ENCODE measurements at places on chromosomes 7 and 10.

DNA sequence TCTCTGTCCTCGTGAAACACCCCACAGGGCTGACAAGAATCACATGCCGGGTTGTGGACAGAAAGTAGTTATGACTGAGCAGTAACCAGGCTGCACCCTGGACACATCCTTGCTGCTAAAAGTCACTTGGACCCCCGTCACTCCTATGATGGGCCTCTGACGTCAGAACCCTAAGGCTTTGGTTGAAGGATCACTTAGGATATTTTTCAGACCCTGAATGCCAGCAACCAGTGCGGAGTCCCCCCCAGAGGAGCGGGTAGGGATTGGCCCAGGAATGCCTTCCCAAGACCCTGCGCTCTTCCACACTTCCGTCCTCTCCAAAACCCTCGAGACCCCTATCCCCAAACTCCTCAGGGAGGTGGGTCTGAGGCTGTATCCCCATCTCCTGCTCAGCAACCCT lies 52.1 kb downstream of the CFAP46 start:
- DNase-seq, result no peak

GRCh38 chr10:113959383-113959760 lies 84.3 kb upstream of the ADRB1 start:
- no peak for DNase-seq

DNA sequence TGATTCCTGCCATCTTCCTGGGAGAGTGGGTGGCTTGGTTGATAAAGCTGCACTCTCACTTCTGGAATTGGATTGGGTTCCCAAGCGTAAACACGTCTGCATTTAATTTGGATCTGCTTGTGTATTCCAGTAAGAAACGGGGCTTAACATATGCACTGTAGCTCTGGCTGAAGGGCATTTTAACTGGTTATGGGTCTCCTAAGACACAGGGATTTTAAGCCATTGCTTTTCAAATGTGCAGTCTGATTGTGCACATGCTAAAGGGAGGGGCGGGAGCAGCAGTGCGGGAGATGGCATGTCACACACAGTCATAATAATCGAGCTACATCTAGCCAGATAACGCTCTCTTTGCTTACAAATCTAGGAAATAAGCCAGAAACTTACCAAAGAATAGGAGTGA lies 247.3 kb upstream of the LYZL1 start:
- DNase-seq, result no peak

DNA sequence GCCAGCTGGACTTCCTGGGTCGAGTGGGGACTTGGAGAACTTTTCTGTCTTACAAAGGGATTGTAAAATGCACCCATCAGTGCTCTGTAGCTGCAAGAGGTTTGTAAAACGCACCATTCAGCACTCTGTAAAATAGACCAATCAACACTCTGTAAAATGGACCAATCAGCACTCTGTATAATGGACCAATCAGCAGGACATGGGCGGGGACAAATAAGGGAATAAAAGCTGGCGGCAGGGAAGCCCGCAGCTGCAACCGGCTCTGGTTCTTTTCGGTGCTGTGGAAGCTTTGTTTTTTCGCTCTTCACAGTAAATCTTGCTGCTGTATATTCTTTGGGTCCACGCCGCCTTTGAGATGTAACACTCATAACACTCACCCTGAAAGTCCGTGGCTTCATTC lies 151.9 kb downstream of the GALNT17 start:
- DNase-seq, result no peak

DNA sequence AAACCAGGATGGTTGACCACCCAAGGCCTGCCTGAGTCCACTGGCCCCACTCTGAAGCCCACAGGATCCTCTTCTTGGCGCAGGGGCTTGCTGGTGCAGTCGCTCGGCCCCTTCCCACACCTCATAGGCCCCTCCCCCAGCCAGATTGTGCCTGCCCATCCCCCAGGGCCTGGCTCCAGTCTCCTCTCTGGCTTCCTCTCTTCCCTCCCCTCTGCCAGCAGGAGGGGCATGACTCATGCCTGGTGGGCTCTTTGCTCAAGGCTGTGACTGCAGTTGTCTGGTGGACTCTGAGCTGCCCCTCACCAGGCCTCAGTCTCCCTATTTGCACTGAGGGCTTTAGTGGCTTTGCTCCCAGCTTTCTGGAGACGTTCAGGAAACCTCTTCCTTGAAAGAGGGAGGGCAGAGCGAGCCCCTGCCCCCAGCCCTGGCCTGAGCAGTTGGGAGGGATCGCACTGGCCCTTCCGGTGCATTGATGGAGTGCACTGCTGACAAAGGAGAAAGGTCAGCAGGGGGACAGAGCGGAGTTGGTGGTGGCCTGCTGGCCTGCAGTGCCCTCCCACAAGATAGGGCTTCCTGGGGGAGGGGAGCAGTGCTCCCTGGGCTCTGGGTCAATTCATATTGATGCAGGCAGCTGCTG lies 60.7 kb downstream of the ZMIZ1 start:
- no peak for DNase-seq

GRCh38 chr7:14886533-14886932 lies 16.0 kb downstream of the DGKB start:
- no peak for DNase-seq

DNA sequence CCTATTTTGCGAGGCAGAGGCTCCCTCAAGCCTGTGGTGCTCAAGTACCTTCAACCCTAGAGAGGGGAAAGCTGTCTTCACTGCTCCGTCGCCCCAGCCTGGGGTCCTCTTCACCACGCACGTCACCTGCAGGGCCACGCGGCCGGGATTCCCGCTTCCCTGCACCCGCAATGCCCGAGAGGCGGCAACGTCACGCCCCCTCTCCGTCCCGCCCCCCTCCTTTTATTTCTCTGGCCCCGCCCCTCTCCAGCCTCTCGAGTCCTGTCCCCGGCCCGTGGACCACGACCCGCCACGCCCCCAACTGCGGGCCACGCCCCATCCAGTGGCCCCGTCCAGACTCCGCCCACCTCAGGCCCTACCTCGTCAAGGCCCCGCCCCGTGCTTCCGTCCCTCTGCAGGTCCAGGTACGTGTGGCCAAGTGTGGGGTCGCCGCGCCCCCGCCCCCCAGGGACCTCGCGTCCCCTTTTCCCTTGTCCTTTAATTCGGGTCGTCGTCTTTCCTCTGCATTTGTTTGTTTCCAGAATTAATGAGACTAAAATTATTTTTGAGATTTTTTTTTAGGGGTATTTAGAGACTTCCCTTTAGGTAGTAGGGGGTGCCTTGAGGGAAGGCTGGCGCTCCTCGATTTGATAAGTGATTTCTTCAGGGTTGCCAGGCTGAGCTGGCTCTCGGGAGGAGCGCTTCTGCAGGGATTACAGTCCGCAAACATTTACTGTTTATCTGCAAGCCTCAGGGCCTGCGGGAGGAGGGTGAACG lies 69.8 kb upstream of the BAIAP2L1 start:
- no peak for DNase-seq

GRCh38 chr10:69389827-69390490 lies 26.8 kb downstream of the TACR2 start:
- DNase-seq, result no peak

- no peak for DNase-seq
Measured at GRCh38 chr7:9691286-9691685, 1257.9 kb downstream of the NXPH1 start.

GRCh38 chr7:121961089-121961867 lies 88.3 kb downstream of the PTPRZ1 start:
- DNase-seq, result no peak

GRCh38 chr7:103944230-103944900 lies 45.1 kb downstream of the RELN start:
- DNase-seq, result no peak

- no peak for DNase-seq
Measured at GRCh38 chr7:114388021-114388420, 26.6 kb upstream of the FOXP2 start.

DNA sequence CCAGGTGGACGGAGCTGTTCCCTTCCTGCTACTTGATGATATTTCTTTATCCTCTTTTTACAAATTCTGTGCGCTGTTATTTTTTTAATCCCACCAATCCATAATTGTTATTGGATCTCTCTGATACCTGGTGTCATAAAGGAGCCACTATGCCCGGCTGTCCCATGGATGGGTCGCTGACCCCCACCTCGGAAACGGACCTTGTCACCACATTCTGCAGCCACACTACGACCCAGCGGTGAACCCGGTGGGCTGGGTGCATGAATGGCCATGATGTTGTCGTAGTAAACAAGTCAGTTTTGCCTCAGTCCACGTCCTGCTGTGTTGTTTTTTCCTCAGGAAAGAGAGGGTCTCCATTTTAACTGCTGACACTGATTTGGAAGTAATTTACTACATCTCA lies 112.2 kb downstream of the PKD1L1 start:
- DNase-seq, result no peak

DNA sequence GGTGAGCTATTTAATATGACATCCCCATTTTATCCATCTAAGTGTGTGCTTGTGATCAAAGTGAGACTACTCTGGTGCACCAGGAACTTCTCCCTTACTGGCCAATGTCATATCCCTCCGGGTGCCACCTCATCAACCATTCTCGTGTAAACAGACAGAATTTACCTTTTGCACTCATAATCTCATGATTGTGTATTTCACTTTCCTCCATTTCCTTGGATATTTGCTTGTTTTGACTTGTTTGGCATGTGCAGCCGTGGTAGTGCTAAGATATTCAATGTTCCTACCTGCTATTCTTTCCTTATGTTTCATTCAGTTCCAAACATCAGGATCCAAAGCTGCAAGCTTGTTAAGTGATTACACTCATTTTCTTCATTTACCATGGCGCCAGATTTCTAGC lies 280.5 kb upstream of the SP8 start:
- DNase-seq, result no peak

DNA sequence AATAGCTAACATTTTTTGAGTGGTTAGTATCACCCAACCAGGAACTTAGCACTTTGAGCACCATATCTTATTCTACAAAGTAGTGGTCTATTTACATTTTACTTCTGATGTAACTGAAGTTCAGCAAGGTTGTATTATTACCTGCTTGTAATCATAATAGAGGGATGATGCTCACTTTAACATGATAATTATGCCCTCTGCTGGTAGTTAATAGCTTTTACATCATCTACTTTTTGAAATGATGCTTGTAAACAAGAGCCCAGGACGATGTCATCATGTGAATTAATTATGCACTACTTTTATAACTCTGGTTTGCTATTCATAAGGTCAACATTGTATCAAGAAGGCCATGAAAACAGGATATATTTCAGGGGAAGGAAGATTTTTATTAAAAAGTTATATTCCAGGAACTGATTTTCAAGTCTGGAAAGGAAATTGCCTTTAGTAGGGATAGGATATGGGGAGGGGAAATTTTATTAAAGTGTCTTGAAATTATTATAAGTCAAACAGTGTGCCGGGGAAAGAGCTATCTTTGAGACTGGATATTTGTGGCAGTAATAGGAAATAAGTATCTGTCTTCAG lies 80.3 kb upstream of the SCIN start:
- DNase-seq, result no peak

GRCh38 chr10:132679217-132679595 lies 106.7 kb downstream of the NKX6-2 start:
- no peak for DNase-seq

DNA sequence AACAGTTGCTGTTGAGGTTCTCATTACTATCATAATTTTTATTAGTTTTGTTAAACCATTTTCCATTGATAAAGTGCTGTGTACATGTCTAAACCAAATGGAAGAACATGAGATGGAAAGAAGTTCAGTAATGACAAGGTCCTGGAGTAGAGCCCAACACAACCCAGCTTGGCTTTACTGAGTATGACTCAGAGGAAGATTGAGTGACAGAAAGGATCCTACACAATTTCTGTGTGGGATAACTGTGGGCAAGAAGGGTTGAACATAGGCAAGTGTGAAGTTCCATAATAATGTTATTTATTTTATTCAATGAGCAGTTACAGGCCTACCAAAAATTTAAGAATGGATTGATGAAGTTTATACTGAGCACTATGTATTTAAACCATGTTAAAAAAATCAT lies 15.9 kb downstream of the PRKG1 start:
- no peak for DNase-seq

DNA sequence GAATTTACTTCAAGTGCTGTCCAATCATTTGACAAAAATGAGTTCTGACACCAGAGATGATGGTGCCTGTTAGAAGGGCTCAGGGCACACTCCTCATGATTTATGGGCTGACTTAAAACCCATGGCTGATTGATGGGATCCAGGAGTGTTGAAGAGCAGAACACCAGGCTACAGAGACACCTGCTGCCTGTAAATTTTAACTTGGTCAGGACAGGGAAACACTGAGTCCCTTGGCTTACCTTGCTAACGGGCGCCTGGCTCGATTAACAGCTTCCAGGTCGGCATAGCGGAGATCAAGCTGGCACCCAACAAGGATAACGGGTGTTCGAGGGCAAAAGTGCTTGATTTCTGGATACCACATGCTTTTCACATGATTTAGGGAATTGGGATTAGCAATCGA lies 51.4 kb downstream of the RHOBTB1 start:
- DNase-seq, result no peak

DNA sequence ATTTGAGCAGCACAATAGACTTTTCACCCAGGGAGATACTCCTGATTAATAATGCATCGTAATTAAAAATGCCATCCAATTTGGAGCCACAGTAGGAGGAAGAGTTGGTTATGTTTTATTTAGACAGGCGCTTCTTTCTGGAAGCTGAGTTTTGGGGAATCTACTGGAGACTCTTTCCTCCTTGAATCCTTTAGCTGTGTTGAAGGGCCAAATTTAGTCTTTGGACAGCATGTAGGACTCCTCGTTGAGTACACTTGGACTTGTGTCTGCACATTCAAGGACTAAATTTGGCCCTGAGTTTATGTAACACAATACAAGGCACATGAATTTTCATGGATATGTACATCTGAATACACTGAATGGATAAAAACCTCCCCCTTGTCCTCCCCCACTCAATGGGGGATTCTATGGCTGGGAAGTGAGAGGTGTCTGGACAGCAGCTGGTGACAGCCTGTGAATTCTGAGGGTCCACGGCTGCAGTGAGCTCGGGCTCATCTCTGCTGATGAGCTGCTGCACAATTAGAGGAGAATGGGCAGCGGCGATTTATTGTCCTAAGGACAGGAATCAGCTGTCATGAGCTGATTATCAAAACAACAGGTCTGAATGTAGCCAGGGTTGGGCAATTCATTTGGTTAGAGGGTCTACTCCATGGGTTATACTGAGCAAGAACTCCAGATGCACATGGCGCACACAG lies 95.2 kb downstream of the PRTFDC1 start:
- DNase-seq, result no peak

GRCh38 chr10:121154846-121155245 lies 303.7 kb downstream of the WDR11 start:
- no peak for DNase-seq

DNA sequence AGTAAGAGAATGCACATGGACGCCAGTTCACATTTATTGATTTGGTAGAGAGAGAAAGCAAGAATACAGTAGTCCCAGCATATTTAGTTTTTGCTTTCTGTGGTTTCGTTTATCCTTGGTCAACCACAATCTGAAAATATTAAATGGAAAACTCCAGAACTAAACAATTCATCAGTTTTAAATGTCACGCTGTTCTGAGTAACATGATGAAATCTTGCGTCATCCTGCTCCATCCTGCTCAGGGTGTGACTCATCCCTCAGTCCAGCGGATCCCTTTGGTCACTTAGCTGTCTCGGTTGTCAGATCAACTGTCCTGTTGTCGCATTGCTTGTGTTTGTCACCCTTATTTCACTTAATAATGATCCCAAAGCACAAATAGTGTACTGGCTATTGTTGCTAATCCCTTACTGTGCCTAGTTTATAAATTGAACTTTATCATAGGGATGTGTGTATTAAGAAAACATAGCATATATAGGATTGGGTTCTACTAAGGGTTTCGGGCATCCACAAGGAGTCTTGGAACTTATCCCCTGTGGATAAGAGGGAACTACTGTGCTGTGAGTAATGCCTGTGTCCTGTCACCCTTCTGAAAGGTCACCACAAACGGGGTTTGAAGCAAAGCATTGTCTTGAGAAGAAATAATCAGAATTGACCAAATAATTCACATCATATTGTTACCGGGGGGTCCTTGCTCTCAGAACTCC lies 73.6 kb downstream of the OTUD1 start:
- no peak for DNase-seq

GRCh38 chr7:158024881-158025280 lies 562.7 kb downstream of the PTPRN2 start:
- DNase-seq, result no peak
